ENCODE measurements at places on chromosomes 3 and 15. TPM values are rescaled to one million over a fixed set of nuclear protein-coding genes. Genes with fewer than 3 reads are reported as not detected.

- H3K4me1 ChIP-seq = no peaks in the 10 kb centered on the region
- H3K36me3 ChIP-seq = no peaks in the 10 kb centered on the region
- no peaks in the 10 kb centered on the region for H3K27me3 ChIP-seq
These were observed 495.5 kb upstream of the CFAP20DC start for GRCh38 chr3:59545374-59545773.

The SPINK8 gene
- total RNA-seq = not detected

DNA sequence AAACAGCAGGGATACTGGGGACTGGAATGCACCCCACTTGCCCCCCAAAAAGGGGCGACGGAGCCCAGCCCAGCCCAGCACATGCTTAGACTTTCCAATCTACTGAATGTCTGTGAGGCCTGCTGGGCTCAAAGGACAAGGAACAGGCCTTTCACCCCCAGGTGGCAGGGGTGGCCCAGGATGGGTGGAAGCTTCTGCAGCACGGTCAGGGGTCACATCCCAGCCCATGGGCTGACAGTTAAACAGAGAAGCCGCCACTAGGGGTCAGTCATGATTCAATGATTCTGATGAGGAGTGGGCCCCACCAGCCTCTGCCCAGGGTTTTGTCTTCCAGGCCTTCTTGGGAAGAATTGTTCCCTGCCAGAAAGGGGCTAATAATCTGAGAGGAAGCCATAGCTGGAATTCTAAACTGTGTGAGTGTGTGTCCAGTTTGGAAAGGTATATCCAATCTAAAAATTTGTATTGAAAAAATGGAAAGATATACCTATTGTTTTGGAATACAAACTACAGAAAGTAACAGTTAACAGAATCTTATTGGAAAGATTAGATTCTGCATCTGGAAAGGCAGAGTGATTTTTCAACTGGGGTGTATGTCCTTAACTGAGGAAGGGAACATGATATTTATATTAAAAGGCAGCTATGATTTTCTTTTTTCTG, 2.2 kb downstream of the CHRNB4 start:
- peaks cover 13% of the 10 kb centered on the region for H3K27me3 ChIP-seq
- no peaks in the 10 kb centered on the region for H3K36me3 ChIP-seq
- DNase-seq = no peak
- peaks cover 8% of the 10 kb centered on the region for H3K4me1 ChIP-seq
- no peak overlapping the region for H3K27ac ChIP-seq

DNA sequence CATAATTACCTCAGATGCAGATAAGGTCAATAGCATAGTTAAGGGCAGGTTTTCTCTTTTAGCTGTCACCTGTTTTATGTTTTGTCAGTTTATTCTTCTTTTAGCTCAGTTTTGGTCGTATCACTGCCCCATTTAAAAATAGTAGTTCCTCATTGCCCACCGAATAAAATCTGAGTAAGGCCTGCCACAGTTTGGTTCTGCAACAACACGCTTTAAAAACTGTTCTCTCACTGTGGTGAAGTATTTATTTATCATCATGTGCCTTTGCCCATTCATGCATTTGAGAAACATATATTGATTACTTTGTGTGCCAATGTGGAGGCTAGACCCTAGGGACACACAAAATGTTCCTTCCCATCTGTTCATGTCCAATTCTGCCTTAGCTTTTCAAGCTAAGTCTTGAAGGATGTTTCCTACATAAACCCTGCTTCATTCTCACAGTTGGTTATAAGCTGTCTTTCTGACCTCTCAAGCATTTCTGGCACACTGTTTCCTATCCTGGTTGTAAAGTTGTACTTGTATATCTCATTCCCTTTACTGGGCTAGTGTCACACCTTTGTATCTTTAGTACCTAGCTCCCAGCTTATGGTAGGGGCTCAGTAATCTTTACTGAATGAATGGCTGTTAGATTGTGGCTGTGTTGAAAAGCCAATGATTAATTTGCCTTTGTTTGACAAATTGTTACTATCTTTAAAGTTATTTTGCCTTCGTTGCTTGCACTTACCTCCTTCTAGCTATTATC, 23.9 kb downstream of the AKAP13 start:
- H3K27me3 ChIP-seq = no peaks in the 10 kb centered on the region
- no peak overlapping the region for H3K27ac ChIP-seq
- DNase-seq = no peak
- no peaks in the 10 kb centered on the region for H3K36me3 ChIP-seq
- no peak overlapping the region for H3K4me3 ChIP-seq

GRCh38 chr15:91380114-91380513, 280.1 kb downstream of the SV2B start:
- H3K27ac ChIP-seq = no peak overlapping the region
- no peak overlapping the region for H3K4me3 ChIP-seq
- H3K4me1 ChIP-seq = no peaks in the 10 kb centered on the region
- DNase-seq = no peak

DNA sequence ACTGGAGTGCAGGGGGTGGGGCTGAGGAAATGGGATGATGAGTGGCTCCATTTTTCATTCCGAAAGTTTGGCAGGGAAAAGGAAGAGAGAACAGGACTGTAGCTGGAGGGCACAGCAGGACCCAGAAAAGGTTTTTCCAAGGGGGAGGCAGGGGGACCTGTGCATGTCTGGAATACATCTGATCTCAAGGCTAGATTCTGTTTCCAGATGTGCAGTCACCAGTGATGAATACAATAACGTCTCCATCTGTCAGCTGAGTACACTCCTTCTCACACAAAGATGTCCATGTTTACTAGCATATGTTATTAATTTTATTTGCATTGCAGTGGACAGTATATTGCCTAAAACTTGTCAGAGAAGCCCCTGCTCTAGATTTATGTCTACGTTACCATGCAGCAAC, 39.9 kb upstream of the PRTG start:
- no peaks in the 10 kb centered on the region for H3K27me3 ChIP-seq
- no peak overlapping the region for H3K4me3 ChIP-seq
- no peak for DNase-seq
- H3K36me3 ChIP-seq = no peaks in the 10 kb centered on the region

- no peaks in the 10 kb centered on the region for H3K4me1 ChIP-seq
- DNase-seq = no peak
- peaks cover 23% of the 10 kb centered on the region for H3K27me3 ChIP-seq
- peak overlapping the region; percentile 31 for H3K4me3 ChIP-seq
- H3K36me3 ChIP-seq = no peaks in the 10 kb centered on the region
These were observed 1.2 kb downstream of the ALDH1A3 start for GRCh38 chr15:100880897-100881242.

GRCh38 chr15:91055548-91056331, 33.3 kb upstream of the VPS33B start:
- H3K36me3 ChIP-seq = no peaks in the 10 kb centered on the region
- H3K27ac ChIP-seq = no peak overlapping the region
- H3K4me1 ChIP-seq = no peaks in the 10 kb centered on the region
- H3K27me3 ChIP-seq = peaks cover 8% of the 10 kb centered on the region
- no peak overlapping the region for H3K4me3 ChIP-seq

DNA sequence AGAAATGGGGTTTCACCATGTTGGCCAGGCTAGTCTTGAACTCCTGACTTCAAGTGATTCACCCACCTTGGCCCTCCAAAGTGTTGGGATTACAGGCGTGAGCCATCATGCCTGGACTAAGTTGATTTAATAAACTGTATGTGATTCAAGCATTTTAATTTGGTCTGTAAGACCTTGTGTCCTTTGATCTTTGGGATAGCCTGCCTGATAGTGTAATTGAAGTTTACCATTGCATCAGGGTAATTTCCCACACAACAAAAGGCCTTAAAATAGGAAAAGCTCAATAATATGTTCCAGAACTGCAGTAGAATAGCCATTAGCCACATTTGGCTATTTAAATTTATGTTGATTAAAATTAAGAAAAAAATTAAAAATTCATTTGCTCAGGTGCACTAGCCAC, 25.2 kb upstream of the DENND6A start:
- H3K4me3 ChIP-seq = no peak overlapping the region
- no peaks in the 10 kb centered on the region for H3K4me1 ChIP-seq
- no peak for DNase-seq
- no peak overlapping the region for H3K27ac ChIP-seq
- no peaks in the 10 kb centered on the region for H3K36me3 ChIP-seq
- H3K27me3 ChIP-seq = no peaks in the 10 kb centered on the region

The MYRIP gene
- total RNA-seq = 1.6 TPM

DNA sequence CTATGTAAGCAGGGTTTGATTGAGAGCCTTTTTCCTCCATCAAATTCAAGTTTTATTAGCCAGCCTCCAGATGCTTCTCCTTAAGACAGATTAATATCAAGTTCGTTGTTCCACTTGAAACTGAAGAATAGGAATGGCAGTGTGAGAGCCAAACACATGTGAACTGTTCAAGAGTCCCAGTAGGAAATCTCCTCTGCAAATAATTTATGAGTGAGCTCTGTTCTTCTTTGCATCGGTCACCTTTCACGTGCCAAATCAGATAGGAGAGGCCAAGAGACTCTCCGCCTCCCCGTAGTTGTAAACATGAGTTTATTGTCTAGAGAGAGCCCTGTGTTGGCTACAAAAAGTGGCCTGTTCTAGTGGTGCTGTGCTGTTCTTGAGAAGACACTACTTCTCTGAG, 372.1 kb upstream of the NR2F2 start:
- no peaks in the 10 kb centered on the region for H3K27me3 ChIP-seq
- no peaks in the 10 kb centered on the region for H3K4me1 ChIP-seq
- no peak overlapping the region for H3K4me3 ChIP-seq
- no peak overlapping the region for H3K27ac ChIP-seq

DNA sequence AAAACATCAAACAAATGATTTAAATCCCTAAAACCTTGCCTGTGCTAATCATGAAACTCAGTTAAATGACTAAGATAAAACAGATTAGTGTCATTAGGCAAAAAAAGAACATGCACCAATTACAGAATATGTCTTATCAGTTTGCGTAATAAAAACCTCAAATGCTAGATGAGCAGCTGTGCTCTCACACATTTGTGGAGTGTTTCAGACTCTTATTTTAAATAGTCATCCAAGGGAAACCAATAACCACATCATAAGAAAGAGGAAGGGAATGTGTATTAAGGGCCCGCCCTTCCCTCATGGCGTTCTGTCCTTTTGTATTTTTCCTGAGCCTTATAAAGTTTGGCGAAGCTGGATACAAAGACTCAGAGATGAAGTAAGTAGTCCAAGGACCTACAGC, 6.6 kb downstream of the SAMMSON start:
- no peak overlapping the region for H3K27ac ChIP-seq
- no peak for DNase-seq
- no peaks in the 10 kb centered on the region for H3K4me1 ChIP-seq
- no peaks in the 10 kb centered on the region for H3K36me3 ChIP-seq

DNA sequence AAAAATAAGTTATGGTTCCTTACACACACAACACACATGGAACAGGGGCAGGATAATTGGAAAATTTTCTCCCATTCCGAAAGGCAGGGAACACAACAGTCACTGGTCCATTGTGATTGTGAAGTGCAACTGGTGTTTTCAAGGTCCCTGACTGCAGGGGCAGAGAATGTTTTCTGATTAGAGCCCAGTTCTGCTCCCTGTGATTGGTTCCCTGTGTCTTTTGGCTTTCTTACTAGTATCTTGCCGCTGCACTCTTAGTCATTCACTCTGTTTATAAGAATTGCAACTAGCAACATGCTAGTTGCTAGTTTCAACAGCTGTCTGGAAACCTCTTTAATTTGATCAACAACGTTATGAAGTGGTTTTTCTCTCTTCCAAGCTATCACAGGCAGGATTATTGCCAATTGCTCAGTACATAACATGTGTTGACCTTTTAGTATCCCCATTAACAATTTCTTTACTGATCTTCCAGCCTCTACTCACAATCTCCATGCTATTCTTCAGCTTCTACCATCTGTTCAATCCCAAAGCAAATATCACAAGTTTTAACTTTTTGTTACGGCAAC, 177.5 kb downstream of the EPHA6 start:
- no peaks in the 10 kb centered on the region for H3K36me3 ChIP-seq
- no peak for DNase-seq
- no peak overlapping the region for H3K4me3 ChIP-seq
- no peaks in the 10 kb centered on the region for H3K27me3 ChIP-seq

GRCh38 chr3:45139372-45140140, 6.6 kb downstream of the CDCP1 start:
- H3K36me3 ChIP-seq = no peaks in the 10 kb centered on the region
- H3K4me3 ChIP-seq = no peak overlapping the region
- H3K4me1 ChIP-seq = peaks cover 7% of the 10 kb centered on the region
- DNase-seq = peak; percentile 64

The STRIT1 gene
- total RNA-seq = 1,086 TPM

The GUCA1C gene
- not detected for total RNA-seq

DNA sequence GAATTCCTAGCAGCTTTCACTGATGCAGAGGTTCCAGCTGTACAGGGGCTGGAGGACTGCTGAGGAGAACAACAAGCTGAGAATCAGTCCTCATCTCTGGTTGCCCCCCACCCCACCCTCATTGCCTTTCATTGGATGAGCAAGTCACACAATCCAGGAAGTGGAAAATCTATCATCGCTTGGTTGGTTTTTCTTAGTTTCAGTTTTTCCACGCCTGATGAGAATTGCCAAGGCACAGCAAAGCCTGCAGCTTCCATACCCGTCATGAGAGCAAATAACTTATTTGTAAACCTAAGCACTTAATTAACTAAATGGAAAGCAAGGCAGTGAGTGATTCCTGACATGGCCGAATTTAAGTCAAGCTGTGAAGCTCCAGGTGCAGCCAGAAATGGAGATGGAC, 21.4 kb upstream of the LIPC start:
- H3K36me3 ChIP-seq = no peaks in the 10 kb centered on the region
- H3K4me1 ChIP-seq = no peaks in the 10 kb centered on the region
- no peaks in the 10 kb centered on the region for H3K27me3 ChIP-seq

- H3K27me3 ChIP-seq = no peaks in the 10 kb centered on the region
- peaks cover 15% of the 10 kb centered on the region for H3K4me1 ChIP-seq
- DNase-seq = no peak
- H3K27ac ChIP-seq = peak overlapping the region; percentile 87
These were observed 1.1 kb downstream of the TFDP2 start for GRCh38 chr3:142148044-142148791.

GRCh38 chr3:9396301-9396631, 1.1 kb upstream of the SETD5 start:
- H3K27ac ChIP-seq = peak overlapping the region; percentile 100
- peak; percentile 87 for DNase-seq
- H3K4me3 ChIP-seq = peak overlapping the region; percentile 94
- H3K36me3 ChIP-seq = no peaks in the 10 kb centered on the region

The MLF1 gene
- 29.2 TPM for total RNA-seq

The NR1D2 gene
- 48.0 TPM for total RNA-seq

The SUCNR1 gene
- 0.10 TPM for total RNA-seq

The PLS1 gene
- 1.0 TPM for total RNA-seq

GRCh38 chr15:40706121-40706520, 11.1 kb downstream of the RAD51 start:
- no peaks in the 10 kb centered on the region for H3K4me1 ChIP-seq
- no peak overlapping the region for H3K27ac ChIP-seq
- DNase-seq = no peak
- H3K27me3 ChIP-seq = no peaks in the 10 kb centered on the region
- H3K4me3 ChIP-seq = no peak overlapping the region

GRCh38 chr3:129235344-129235917, 14.0 kb upstream of the COPG1 start:
- H3K27ac ChIP-seq = no peak overlapping the region
- DNase-seq = no peak
- no peaks in the 10 kb centered on the region for H3K36me3 ChIP-seq
- H3K4me3 ChIP-seq = no peak overlapping the region
- H3K27me3 ChIP-seq = no peaks in the 10 kb centered on the region
- H3K4me1 ChIP-seq = no peaks in the 10 kb centered on the region
